ENCODE measurements at places on chromosomes 3 and 15.
A peak's percentile ranks its signal among the peaks of the same experiment; 100 is the strongest.

GRCh38 chr3:171832989-171833388 lies 10.2 kb upstream of the TMEM212 start:
- no peak for DNase-seq

DNA sequence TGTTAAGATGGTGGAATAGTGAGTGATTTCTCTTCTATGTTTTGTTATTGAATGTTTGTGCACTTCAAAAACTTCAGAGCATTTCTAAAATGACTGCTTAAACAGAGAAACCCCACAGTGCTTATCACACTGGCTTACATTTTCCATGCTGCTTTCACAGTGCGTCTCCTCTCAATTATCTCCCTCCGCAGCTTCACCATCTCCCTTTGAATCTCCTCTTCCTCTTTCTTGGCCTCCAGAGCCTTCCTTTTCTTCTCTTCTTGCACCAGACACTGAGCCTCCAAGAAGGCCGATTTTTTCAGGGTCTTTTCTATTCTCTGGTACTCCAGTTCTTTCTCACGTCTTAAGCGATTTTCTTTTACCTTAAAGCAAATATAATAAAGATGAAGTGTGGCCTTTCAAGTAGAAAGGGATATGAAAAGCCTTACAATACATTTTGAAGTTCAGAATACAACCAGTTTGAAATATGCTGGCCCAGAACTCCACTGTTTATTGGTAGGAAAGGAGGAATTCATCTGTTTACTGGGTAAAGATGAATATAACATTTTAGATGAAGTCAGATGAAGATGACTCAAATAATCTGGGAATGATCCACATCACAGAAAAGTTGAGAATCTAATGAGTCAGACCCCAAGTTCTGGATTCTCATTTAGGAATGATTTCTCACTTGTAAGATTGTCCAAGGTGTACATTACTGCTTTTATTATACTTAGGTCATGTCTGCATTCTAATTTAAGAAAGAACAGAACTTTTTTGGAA lies 21.4 kb downstream of the CCDC191 start:
- peak; percentile 18 for DNase-seq

GRCh38 chr15:74007820-74008371 lies 13.4 kb downstream of the PML start:
- DNase-seq = no peak

DNA sequence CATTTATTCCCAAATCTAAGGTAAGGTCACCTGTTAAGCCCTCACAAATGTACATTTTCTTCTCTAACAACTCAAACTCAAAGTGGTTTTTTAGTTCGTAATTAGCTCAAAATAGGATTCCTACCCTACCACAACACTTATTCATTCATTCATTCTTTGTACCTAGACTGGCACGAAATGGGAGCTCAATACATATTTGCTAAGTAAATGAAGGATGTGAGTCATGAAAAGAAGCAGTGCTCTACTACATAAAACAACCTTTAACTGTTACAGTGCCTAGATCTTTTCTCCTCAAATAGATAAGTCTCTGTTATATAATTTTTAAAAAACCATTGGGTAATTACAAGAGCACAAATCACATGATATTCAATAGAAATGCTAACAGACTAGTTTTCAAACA lies 13.1 kb downstream of the RSL24D1 start:
- no peak for DNase-seq

- no peak for DNase-seq
These were observed 63.7 kb downstream of the MAGI1 start for GRCh38 chr3:65975032-65975431.

- DNase-seq = no peak
These were observed 53.6 kb downstream of the FEZF2 start for GRCh38 chr3:62319570-62320243.

- peak; percentile 24 for DNase-seq
These were observed 1.3 kb downstream of the GNAT1 start for GRCh38 chr3:50192689-50193141.

DNA sequence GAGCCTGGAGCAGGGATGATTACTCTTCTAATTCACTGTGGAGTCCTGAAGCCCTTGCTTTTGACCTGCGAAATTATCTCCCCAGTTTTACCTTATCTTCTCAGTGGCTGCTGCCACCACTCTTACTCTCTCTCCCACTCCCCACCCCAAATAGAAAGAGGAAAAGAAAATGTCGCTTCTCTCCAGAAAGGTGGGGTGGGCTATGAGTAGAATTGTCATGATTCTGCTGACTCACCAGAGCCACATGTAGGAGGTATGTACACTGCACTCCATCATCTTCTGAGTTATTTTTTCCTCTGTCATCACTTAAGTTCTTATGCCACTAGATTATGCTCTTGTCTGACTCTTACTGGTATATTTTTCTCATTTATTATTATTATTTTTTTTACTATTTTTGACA lies 43.9 kb upstream of the TMEM158 start:
- DNase-seq = no peak

DNA sequence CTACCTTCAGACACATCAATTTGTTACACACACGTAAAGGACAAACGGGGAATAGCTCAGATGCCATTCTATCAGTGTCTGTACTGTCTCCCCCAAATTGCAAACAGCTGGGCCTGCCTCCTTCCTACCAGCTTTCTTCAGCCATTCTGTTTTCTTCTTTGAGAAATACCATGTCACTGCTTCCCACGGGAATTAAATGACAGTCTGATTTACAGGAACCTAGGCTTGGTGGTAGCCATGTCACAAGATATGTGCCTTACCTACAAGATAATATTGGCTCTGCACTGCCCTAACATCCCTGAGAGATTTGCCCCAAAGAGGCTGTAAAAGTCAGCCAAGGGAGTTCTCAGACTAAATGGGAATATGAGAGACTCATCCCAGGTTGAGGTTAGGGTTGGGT lies 308.3 kb downstream of the LRTM1 start:
- no peak for DNase-seq

DNA sequence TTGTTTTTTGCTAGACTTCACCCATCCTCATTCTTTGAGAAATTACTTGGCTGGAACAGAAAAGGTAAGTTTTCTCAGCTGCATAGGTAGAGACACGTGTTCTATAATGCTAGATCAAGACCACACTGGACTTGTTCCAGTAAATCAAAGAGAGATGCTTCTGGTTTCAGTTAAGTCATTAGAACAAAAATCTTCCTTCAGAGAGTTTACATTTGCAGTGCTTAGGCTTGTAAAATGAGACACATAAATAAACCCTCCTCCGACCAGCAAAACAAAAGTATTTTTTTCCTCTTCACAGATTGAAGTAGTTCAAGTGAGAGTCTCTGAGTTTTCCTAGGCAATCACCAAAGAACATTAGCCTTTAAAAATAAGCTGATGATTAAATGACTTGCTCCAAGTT lies 87.3 kb upstream of the PROK2 start:
- no peak for DNase-seq

Data from HS-5 (cell line).